ENCODE measurements at places on chromosomes 3 and 15.

GRCh38 chr15:63891079-63891767 is 57.5 kb upstream of the HERC1 start:
- DNase-seq = peak; percentile 71

- no peak for DNase-seq
These were observed 186.7 kb downstream of the SSR3 start for GRCh38 chr3:156368189-156368588.

DNA sequence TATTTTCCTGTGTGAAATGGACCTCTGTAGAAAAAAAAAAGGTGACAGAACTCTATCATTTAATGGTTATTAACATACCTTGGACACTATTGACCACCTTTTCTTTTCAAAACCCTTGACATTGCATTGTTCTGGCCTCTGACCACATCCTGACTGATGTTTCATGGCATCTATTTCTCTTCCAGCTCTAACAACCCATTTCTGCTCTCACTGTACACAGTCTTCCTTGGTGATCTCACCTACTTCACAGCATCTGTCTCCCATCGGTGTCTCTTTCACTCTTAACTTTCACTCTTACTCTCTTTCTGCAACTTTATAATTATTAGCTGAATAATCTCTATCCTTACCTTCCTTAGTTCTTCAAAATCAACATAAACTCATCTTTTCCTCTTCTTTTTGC is 217.4 kb upstream of the CD96 start:
- no peak for DNase-seq

DNA sequence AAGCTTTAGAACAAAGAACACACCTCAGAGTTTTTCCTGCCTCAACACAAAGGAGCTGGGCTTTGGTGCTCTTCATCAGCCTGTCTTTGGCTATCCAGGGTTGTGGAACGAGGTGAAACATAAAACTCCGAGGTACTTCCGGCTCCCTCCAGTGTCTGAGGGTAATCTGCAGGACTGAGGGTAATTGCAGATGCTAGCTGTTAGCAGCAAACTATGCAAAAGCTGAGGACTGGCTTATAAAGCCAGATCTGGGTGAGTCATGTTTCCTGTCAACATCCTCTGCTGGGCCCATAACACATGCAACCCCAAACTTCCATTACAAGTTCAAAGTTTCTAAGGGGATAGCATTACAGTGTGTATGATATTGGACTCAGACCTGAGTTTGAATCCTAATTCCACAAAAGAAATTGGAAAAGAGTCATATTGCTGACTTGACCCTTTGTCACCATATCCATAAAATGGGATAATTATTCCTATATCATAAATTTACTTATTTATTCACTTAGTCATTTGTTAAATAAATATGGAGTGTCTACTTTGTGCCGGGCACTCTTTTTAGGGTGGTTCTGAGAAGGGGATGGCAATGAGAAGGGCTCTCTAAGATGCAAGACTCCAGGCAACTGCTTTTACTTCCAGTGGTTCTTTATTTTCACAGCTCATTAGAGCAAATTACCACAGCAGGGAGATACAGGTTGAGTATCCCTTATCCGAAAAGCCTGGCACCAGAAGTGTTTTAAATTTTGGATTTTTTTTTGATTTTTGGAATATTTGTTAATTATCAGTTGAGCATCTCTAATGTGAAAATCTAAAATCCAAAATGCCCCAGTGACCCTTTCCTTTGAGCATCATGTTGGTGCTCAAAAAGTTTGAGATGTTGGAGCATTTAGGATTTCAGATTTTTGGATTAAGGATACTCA is 9.5 kb upstream of the TRIM69 start:
- DNase-seq = peak; percentile 92

DNA sequence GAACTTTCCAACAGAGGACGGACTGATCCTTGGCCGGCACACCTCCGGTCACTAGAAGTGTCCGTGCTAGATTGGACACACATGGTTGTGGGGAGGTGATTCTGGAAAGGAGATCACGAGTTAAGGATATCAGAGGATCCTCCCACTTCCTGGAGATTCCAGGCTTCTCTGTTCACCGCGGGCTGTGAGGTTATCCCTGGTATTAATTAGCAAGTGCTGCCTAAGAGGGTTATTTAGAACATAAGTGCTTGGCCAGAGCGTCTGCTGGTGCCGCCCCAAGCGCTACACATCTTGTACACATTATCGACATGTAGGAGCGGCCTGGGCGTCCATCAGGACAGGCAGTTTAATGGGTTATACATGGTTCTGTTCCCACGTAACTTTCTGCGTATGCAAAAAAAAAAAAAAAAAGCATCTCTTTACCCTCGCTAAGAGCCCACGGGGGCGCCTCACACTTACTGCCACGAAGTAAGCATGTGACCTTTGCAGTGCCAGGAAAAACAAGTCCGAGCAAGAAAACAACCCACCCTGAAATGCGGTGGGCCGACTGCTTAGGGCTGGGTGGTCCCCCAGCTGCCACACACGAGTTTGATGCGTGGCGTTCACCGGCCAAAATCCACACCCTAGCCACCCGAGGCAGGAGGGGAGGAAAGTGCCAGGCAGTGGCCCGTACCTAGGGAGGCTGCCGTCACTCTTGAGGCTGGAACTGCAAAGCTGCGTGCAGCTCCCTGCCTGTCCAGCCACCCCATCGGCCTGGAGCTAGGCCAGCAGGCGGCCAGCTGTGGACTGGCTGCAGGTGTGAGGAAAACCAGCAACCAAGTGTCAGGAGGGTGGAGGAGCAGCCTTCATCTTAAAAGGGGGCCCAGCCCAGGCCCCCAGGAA is 78.0 kb downstream of the CPN2 start:
- peak; percentile 73 for DNase-seq

DNA sequence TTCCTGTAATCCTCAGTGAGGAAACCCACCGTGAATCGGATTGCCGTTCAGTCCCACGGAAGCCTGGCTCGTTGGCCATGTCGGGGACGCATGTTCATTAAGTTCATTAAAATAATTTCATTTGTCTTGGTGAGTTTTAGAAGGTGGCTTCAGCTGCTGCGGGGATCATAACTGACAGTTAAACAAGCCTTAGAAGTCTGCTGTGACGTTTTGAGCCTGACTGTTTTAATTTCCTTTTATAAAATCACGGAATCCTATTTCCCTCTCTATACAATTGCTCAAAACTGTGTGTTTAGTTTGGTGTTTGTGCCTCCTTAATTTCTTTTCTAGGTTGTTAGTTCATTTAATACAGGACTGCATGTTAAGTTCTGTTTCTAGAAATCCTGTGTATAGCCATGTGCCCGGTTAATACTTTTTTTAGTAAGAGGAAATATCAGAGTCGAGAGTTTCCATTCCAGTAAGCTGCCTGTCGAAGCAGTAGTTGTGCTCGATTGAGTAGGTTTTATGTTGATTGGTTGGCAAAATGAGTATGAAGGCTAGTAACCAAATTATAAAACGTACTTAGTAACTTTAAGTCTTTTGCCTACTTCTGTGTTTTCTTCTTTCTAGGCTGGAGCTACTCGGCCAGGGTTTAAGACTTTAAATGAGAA is 705 bp downstream of the NIPA2 start:
- no peak for DNase-seq

GRCh38 chr3:108092501-108092900 is 1.7 kb upstream of the CD47 start:
- no peak for DNase-seq

GRCh38 chr3:150830094-150830681 is 67.2 kb upstream of the SIAH2 start:
- DNase-seq = peak; percentile 1

GRCh38 chr3:87298111-87298718 is 21.8 kb upstream of the POU1F1 start:
- DNase-seq = peak; percentile 50

DNA sequence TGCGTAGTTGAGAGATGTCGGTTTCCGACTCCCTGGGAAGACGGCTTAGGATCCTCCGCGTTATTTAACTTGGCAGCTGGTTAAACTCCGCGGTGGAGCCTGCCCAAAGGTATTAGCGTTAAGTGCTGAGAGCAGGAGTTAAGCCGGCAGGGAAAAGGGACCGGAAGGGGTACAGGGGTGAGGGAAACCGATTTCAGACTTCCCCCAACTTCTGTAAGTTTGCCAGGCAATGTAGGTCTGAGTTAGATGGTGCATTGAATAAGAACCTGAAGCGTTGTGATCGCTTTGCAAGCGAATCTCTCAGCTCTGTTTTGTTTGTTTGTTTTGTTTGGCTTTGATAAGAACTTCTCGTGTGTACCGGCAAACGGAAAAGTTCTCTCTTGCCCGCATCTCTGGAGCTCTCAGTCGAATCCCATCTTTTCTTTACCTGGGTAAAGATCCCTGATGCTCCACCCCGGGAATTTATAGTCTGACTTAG is 6.0 kb upstream of the FEZF2 start:
- DNase-seq = no peak

DNA sequence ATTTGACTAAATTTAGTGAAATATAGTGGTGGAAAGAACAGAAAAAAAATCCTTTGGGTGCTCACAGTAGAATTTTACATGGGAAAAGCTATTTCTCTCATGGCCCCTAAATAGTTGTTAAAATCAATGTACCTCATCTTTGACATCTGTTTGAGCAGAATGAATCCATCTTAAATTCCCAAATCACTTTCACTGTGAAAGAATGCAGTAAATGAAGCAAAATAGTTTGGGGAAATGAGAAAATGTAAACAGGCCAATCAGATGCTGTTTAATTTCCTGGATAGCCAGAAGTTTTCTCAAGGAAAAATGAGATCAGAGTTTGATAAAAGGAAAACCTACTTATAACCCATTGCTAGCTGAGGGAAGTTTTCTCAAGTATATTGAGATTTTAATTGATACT is 406.9 kb downstream of the ROBO2 start:
- no peak for DNase-seq

- no peak for DNase-seq
These were observed 62.5 kb downstream of the TLE3 start for GRCh38 chr15:70035051-70035718.

- no peak for DNase-seq
These were observed 69.9 kb downstream of the CDC25A start for GRCh38 chr3:48118322-48118721.

DNA sequence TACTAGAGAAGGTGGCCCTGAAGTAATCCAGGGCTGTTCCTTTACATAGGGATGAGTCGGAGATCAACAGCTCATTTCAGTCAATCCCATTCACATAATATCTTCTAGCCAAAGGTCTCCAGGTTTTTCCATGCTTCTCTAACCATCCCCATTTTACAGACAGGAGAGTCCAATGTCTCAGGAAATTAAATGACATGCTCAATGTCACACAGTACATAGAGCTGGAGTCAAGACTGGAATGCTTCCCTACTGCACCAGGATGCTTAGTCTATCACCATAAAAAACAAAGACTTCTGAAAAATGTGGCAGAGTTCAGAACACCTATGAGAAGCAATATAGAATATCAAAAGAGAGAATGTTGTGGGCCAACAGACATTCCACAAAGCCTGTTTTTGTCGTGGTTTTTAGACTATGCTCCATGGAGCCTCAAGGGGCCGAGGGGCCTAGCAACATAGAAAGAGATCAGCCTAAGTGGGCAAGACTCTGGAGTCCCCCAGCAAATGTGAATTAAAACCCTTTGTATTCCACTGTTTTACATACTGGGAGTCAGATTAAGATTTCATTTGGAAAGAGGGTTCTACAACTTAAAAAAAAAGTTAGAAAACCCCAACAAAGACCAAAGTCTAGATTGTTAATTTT is 122.0 kb downstream of the THRB start:
- DNase-seq = no peak

DNA sequence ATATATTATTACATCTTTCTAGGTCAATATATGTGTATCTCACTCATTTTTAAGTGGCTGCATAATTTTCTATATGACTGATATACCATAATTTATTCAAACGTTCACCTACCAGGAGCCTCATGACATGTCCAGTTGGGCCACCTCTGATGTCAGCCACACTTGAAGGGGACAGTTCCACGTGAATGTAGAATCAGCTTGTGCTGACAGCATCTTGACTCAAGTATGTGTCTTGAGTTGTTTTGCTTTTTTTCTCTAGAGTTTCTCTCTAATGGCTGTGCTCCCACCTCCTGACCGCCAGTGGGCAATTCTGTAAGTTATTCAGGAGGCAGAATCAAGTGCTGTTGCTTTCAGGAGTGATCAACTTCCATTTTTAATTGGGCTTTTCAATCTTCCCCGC is 237.9 kb downstream of the NFKBIZ start:
- no peak for DNase-seq

DNA sequence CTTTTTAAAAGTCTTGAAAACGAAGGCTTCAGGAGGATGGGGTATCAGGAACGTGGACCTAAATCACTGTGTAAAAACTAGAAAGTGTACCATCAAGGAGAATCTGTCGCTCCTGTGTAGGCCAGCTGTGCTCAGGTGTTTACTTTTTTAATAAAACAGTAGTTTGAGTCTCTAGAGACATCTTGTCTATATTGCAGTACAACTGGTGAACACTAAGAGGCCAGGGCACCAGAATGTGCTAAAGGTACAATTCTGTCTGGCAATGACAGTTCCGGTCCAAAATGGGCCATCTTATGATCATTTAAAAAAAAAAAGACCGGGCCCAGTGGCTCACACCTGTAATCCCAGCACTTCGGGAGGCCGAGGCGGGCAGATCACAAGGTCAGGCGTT is 61.8 kb upstream of the MCF2L2 start:
- no peak for DNase-seq
